ENCODE measurements at places on chromosomes 6 and 20.

DNA sequence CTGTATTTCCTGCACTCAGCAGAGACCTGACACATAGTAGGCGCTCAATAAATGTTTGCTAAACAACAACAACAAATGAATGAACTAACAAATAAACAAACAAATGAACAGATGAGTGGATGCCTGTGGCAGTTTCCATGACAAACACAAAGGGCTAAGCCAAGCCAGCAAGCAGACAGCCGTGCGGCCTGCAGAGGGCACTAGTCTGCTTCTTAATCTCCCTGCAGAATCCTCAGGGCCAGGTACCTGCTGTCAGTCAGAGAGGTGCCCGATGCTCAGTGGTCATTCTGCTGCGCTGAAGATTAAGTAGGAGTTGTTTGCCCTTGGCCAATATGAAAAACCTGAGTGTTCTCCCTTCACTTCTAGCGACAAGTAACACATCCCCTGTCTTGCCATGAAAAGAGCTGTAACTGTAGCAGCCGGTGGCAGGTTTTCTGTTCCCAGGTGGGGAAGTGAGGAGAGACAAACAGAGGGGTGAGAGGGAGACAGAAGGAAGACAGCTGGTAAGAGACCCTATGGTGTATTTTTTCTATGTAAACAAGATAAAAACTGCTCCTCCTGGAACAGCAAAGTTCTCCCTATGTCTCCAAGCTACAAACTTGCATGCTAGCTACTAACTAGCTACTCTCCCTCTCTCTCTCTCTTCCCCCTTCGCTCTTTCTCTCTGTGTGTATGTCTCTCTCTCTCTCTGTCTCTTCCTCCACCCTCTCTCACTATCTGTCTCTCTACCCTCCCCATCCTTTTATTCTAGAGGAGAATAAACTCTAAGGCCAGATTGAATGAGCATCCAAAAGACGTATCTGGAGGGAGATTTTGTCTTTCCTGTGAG, at the start of gene MC3R:
TSS of gene MC3R (plus strand) at position 779 of the 829 bp plus-strand sequence. CDS start 112 bp downstream, outside the sequence.
- no peak for DNase-seq

GRCh38 chr6:93366506-93366905, 52.9 kb downstream of the EPHA7 start:
- DNase-seq = no peak

DNA sequence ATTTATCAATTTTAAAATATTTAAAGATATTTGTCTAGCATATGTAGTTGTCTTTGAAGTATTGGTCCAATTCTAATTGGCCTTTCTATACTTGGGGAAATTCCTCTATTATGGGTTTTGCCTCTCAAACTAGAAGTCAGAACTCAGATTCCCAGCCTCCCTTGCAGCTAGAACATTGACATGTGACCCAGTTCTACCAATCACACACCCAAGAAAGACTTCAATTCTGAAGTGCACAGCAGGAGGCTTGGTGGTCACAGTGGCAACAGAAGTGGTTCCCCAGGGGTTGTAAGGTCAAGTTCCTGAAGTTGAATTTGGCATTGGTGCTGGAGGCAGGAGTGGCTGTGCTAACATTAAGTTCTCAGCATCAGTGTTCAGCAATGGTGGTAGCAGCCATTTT, 14.8 kb upstream of the FKBP5 start:
- no peak for DNase-seq

DNA sequence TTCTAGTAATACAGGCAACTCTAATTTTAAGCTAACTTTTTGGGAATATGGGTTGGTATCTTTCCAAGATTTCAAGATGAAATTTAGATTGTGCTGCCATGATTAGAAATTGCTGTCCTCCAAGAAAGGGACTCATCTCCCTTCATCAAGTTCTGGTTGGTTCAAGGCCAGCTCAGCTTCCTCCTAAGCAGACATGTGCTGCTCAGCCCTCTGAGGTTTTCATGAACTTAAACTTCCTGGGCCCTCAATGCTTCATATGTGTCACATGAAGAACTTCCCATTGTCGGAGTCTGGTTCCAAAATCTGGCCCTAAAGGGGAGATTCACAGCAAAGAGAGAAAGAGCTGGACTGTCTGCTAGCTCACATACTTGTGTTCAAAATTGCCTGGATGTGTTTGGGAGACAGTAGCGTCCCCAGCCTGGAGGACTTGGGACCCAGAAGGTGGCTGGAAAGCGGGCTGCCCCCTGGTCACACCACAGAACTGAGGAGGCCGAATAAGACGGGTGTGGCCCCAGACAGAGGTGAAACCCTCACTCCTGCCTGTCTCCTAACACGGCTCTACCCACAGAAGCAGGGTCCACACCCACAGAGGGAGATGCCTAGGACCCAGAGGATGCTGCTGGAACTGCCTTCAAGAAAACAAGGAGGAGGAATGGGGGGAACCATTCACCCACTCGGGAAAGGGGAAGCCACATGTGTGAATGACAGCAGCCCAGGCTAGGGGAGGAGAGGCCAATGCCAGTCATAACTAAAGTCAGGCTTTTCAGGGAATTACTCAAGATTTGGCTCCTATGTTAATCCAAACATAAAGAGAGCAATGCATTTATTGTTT, 54.3 kb upstream of the GPR31 start:
- no peak for DNase-seq

DNA sequence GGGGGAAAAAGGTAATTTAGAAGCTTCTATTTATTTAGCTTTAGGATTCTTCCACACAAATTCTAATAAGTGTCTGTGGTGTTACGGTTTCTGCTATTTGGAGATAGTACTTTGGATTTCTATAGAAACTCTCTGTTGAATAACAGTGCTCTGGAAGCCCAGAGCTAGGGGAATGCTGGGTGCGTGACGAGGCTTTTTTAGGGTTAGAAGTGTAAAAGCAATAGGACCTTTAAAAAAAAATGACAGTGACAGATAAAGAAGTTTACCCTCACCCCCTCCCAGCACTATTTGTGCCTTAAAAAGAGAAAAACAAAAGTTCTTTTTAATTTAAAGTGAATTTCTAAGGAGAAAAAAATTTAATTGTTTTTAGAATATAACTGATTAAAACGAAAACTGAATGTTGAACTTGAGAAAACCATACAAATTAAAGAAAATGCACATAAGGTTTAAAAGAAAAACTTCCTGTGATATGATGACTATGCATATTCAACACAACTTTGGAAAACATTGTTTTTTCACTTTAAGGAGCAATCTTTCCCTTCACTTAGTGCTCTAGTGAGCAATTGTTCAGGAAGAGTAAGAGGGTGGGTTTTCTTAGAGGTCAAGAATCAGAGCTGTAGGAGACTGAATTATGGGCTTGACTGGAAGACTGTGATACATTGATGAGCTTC, 89.6 kb upstream of the RIPOR2 start:
- no peak for DNase-seq

GRCh38 chr6:135128268-135128914, 52.7 kb upstream of the MYB start:
- peak; percentile 28 for DNase-seq

DNA sequence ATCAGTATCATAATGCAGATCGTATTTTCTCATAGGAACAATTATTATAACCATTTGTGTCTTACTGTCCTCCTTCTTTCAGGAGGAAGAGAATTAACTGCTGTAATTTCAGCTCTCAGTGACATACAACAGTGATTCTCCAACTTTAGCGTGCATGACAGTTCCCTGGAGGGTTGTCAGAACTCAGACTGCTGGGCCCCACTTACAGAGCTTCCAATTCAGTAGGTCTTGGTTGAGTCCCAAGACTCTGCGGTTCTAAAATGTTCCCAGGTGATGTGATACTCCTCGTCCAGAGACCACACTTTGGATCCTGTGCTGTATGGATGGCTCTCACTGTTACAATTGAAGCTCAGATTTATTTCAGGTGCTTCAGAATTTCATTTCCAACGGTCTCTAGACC, 72.8 kb downstream of the CAP2 start:
- DNase-seq = no peak

DNA sequence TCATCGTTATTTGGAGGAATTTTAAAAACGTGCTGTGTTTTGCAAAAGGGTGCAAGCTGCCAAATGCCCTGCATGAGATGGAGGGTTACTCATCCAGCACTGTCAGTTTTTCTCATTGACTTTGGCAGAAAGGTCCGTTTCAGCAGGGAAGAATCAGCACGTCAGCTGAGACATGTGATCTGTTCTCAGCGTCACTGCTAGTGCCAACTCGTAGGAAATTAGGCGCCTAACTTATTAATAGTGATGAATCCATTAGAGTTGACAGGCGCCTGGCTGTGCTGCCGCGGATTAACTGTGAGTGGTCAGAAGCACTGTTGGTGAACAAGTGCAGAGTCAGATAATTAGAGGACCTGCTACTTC, 175.5 kb upstream of the FOXQ1 start:
- no peak for DNase-seq

DNA sequence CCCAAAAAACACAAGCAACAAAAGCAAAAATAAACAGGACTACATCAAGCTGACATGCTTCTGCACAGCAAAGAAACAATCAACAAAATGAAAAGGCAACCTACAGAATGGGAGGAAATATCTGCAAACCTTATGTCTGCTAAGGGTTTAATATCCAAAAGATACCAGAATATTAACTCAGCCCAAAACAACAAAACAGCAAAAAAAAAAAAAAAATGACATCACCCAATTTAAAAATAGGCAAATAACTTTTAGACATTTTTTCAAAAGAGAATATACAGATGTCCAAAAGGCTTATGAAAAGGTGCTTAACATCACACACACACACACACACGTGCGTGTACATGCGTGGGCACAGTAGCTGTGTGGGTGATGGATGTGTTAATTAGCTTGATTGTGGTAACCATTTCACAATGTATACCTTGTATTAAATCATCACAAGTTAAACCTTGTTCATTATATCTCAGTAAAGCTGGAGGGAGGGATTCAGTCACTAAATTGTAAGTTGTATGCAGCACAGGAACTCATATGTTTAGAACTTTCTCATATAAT, 52.4 kb downstream of the QKI start:
- no peak for DNase-seq

DNA sequence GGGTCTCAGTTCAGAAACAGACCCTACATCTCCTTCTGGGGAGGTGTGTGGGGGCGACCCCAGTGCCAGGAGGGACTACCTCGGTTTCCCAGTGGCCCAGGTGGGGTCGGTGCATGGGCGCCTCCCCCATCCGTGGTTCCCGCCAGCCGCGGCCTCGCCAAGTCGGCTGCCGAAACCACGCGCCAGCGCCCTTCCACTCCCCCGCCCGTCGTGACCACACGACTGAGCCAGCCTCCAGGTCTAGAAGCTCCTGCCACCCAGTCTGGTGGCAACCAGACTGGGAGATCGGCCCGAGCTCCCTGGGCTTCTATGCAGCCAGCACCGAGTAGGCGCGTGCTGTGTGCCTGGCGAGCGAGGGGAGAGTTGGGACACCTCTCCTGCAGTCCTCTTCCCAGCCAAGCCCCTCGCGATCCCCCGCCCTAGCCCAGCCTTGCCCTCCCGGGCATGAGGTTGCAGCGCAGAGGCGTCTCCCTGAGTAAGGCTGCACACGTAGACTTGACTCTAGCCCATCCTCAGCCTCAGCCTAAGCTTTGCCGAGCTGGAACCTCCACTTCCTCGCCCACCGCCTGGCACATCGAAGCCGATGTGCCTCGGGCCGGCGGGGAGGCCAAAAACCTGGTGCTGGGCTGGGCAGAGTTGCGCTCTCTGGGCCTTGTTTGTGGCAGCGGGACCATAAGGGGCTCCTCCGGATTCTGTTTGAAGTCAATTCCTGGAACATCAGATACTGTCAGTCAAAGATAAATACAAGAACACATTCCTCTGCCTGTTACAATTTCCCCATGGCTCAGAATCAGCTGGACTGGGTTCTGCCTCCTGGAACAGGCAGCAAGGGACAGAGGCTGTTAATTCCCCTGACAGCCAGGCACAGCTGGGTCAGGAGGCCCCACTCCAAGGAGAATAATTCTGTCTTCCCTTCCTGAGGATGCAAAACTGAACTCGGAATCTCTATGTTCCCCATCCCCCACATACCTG, 1.5 kb upstream of the CPNE5 start:
- DNase-seq = no peak

DNA sequence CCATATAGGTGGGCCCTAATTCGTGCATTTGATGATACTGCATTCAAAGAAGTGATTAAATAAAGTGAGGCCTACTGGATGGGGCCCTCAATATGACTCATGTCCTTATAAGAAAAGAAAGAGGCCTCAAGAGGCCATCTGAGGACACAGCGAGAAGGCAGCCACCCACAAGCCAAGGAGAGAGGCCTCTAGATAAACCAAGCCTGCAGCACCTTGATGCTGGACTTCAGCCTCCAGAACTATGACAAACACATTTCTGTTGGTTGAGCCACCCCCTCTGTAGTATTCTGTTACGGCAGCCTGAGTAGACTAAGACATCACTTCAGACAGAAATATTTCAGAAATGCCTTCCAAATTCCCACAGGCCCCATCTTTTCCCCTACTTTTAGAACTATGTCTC, 82.5 kb upstream of the PLEKHG1 start:
- DNase-seq = no peak

- DNase-seq = no peak
Observed at GRCh38 chr6:87645080-87645479, 55.1 kb downstream of the ORC3 start.

- DNase-seq = no peak
Observed at GRCh38 chr6:149933461-149933860, 8.4 kb upstream of the ULBP2 start.

DNA sequence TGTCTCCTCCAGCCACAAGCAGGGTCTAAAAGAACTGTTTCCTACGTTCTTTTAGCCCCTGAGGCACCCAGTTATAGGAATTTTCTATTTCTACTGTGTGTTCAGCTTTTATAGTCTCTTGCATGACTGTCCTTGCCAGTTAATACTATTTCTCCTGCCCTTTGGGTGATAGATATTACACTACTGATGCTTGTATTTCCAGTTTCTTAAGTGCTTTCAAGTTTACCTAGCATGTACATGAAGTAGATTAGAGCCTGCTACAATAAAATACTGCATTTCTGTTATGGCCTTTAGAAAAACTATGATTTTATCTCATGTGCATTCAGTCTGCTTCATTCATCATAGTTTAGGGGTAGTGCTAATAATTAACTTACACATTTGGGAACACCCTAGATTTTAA, 89.6 kb downstream of the FOXO3 start:
- no peak for DNase-seq

DNA sequence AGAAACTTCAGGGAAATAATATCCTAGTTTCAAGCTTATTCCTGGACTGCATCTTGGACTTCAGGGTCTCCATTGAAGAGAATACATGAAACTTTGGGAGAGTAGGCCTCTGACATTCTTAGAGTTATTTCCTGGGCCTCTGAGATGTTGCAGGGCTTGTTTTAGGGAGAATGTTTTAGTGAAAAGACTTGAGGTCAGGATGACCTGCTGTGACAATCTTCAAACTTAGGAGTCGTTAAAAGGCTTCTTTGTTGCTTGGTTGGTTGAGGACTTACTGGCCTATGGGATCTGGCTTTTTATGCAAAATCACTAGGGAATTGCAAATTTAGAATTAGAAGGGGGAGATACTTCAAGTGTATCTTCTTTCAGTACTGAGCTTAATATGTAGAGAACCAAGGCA, 613.2 kb upstream of the FLRT3 start:
- no peak for DNase-seq

DNA sequence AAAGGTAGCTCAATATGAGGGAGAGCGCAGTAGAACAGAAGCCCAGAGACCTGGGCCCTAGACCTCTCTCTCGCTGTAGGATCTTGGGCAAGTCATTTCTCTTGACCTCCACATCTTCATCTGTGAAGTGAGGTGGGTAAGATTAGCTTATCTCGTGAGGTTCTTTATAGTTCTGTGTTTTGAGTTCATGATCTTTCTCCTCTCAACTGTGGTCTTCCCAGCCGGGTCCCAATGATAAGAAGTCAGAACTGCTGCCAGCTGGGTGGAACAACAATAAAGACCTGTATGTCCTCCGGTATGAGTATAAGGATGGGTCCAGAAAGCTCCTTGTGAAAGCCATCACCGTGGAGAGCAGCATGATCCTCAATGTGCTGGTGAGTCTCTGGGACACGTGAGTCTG, 6.9 kb downstream of the PSMF1 start:
- no peak for DNase-seq

Measured in activated T-helper 1 cell treated with anti-CD3 and anti-CD28 coated beads, Interleukin-2, amount 50 U/mL, for 16 hours (primary cell).